Left colon (tissue), 2 donors: ENCODE measurements at places on chromosomes 5 and 9. TPM values are rescaled to one million over a fixed set of nuclear protein-coding genes. Genes with fewer than 3 reads are reported as not detected.

DNA sequence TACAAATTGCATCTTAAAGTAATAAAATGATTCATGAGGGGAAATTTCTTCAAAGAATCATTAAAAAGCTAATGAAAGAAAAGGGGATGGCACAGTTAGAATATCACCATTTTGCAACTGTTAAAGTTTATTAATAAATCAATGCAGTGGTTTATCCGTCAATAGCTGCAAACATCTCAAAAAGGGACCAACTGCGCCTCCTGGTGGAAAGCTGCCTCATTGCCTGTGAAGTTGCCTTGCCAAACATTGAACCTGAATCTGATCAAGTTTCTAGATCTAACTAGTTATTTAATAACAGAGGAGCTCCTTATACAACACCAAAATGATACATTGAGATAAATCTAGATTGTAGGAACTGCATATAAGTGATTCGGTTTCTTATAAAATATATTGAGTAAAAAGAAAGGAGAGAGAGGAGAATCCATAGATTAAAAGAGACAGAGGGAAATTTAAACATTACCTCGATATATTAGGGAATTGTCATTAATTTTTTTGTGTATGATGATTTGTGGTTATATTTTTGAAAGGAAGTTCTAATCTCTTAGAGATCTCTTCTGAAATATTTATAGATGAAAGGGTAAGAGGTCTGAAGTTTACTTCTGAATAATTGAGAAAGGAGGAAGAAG lies 6.9 kb upstream of the NDUFB6 start:
- DNase-seq: peak; percentile 42

Gene KIF12
- 27.9 TPM for total RNA-seq

GRCh38 chr5:30843541-30843940 lies 349.9 kb upstream of the CDH6 start:
- DNase-seq: no peak

DNA sequence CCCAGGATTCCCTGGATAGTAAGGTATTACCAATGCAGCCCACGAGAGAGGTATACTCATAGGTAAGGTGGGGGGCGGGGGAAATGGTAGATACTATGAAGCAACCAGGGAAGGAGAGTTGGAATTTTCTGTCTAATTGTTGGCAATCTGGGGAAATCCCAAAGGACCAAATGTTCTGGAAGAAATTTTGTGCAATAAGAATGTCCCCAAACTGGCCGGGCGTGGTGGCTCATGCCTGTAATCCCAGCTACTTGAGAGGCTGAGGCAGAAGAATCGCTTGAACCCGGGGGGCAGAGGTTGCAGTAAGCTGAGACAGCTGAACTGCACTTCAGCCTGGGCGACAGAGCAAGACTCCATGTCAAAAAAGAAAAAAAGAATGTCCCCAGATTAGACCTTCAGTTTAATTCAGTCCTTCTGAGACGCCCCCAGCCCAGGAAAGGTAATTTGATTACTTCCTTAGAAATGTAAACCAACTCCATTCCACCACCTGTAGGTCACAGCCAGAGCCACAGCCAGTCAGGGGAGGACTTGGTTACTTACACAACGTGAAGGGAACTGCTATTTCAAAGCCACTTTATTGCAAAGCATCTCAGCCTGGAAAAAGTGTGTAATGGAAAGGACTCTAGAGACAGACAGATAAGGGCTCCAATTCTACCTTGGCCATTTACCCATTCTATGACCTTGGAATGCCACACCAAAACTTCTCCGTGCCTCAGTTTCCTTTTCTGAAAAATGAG lies 50.0 kb upstream of the KLF4 start:
- peak; percentile 16 for DNase-seq

Gene DMRTA1
- 0.81 TPM for total RNA-seq

DNA sequence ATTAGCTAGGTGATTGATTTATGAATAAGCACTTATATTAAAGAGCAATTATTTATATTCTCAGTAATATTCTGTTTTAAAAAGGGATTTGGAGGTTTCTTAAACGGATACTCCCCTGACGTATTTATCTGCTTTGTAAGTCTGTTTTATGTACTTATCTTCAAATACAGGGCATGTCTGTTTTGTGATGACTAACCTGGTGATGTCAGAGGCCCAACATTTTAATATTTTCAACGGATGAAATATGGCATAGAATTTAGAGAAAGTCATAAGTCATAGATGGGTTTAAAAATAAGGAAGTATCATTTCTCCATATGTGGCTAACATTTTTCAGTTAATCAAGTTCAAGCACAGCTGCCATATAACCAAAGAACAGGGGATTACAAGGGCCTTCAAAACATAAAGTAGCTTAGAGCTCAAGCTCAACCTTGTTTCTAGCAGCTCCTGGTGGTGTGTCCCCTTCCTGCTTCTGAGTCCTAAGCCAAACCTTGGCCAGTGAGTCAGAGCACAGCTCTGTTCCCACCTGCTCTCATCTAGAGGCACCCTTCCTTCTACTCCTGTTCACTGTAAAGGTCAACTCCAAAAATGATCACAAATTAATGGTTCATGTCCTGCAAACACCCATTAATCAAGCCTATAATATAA lies 131.4 kb downstream of the OXCT1 start:
- DNase-seq: no peak

DNA sequence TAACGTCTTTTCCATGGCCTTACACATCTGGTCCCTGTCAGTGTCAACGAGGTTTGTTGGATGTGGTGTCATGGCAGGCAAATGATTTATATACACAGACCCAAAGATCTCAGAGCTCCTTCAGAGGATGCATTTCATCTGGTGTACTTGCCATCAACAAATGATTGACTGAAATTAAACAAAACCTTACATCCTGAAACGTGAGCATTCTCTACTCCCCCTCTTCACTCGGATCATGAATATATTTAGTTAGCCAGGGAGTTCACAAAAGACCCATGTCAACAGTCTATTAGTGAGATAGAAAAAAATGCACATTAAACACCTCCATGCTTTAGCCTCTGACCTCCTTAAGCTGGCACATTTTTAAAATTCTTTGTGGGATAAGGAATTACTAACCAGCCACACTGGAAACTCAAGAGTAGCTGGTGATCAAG lies 215.6 kb downstream of the EFNA5 start:
- no peak for DNase-seq

GRCh38 chr9:15430920-15431844 lies 8.5 kb downstream of the SNAPC3 start:
- DNase-seq: peak; percentile 56

Gene GCNT4
- total RNA-seq: 0.79 TPM

DNA sequence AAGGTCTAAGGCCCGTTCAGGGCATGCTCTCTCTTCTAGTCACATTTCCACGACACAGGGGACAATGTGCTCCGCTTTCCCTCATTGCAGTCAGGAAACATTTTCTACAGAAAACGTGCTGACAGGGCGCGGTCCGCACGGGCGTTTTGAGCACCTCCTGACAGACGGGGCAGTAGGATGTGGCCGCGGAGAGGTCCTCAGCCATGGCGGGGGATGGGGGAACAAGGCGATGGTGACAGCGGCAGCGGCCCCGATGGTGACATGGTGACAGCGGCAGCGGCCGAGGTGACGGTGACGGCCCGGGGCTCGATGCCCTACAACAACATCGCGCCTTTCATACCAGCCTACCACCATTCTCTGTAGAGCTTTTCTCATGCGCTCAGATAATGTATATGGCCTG lies 4.1 kb downstream of the PLPP1 start:
- DNase-seq: no peak

Gene PCDHA1
- not detected for total RNA-seq

DNA sequence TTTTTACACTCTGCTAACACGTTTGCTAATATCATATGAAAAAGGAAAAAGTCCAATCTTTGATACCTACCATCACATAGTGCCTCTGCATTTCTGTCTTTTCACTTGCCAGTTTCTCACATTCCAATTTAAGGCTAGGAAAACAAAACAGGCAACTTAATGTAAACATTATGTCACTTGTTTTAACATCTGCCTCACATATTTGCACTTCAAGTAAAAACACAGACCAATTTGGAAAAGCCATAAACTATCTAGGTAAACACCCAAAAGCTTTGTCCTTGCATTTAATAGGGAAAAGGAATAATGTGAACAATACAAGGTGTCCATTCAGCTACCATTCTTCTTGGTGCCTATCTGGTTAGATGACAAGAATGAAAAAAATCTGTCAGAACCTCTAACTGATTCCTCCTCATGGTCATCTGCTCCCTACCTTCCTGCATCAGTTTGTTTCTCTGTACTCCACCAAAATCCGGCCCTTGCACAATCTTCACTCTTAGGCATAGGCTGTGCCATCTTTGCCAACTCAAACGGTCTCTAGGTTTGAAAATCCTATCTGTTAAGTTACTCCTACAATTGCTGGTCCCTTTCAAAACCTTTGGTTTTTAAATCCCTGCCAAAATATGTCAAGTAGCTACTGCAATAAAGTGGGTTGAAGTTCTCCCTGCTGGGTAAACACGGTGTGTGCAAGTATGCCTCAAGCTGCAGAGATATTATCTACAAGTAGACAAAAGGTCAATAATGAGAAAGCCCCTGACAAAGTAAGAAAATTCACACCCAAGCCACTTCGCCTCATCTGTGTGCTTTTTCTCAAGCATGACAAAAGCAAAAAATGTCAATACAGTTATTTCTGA lies 3.4 kb downstream of the TLE1 start:
- DNase-seq: no peak

Gene CNTNAP3
- total RNA-seq: 1.0 TPM

Gene FBN2
- total RNA-seq: 1.9 TPM

Gene FOXD1
- total RNA-seq: not detected

GRCh38 chr5:74452856-74453255 lies 187.7 kb downstream of the ENC1 start:
- no peak for DNase-seq

- no peak for DNase-seq
Observed at GRCh38 chr9:91212596-91213243, 149.0 kb downstream of the AUH start.
